ENCODE measurements at places on chromosomes 16 and 17.

- no peak for DNase-seq
Measured at GRCh38 chr17:80930335-80931279, 61.0 kb upstream of the CHMP6 start.

DNA sequence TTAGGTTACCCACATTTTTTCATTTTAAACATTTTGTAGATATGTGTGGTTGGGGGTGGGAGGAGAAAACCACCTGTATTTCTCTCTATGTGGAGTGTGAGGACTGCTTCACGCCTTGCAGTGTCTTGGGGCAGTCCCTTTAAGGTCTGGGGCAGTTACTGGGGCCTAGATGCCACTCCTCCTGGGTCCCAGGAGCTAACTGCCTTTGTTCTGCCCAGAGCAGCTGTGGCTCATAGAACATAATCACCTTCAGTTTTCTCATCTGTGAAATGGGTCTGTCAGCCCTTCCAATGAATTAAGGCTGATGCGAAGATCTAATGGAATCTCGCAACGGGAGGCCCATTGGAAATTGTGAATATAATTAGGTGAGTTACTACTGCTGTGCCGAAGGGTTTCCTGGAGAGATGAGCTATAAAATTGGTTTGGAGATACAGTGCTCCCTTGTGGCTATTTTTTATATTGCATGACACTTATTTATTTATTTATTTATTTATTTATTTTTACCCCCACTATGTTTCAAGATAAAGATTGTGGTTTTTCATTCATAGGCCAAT is 22.9 kb downstream of the DHRS7C start:
- no peak for DNase-seq

GRCh38 chr17:59829217-59830006 is 63.3 kb downstream of the TUBD1 start:
- peak; percentile 80 for DNase-seq

DNA sequence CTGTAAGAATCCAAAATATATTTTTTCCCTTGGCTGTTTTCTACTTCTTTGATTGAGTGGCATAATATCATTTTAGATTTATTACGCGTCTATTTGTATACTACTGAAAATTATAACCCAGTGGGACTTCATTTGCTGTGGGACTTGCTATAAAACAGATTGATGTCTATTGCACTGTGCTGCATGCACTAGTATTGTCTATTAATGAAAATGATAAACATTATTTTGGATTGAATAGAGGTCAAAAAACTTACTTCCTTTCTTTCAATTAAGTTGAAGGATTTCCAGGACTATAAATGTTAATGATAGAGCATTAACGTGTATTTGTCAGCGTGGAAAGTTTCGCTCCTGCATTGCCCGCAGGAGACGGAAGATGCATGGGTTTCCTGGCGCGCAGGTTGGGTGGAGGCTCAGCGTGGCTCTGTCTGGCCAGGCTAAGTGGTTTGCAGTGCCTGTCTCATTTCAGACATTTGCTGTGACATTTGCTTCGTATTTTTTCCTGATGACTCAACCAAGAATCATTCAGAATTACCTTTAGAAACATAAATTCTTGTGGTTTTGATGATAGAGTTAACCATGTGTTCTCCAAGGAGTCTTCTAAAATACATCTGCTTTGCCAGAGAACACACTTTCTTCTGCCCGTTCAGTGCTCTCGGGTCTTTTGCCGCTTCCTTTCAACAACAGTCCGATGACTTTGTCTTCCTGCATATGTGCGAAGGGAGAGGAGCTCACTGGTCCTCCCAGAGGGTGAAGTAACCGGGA is 216.7 kb downstream of the RPTOR start:
- peak; percentile 59 for DNase-seq

GRCh38 chr16:79328402-79329165 is 272.0 kb downstream of the MAF start:
- no peak for DNase-seq

GRCh38 chr16:70685061-70685937 is 554 bp downstream of the MTSS2 start:
- DNase-seq: no peak

DNA sequence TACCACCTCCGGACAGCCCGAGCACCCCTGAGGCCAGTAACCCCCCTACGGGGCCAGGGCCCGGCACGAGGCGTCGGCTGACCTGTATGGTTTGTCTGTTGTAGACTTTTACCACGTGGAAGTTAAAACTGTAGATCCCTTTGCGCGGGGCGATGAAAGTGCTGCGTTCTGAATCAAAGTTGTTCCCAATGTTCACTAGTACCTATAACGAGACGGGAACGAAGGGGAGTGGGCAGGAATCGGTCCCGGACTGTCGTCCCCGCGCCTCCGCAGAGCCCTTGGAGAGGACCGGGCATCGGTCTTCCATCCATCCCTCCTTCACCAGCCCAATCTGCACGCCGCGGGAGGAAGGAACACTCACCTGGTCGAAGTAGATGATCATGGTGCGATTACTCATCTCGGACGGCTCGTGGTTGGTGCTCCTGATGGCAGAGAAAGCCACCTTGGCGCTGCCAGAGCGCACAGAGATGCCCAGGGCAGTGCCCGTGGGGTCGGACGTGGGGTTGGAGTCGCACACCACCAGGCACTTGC is 732 bp downstream of the CBLN1 start:
- DNase-seq: no peak

DNA sequence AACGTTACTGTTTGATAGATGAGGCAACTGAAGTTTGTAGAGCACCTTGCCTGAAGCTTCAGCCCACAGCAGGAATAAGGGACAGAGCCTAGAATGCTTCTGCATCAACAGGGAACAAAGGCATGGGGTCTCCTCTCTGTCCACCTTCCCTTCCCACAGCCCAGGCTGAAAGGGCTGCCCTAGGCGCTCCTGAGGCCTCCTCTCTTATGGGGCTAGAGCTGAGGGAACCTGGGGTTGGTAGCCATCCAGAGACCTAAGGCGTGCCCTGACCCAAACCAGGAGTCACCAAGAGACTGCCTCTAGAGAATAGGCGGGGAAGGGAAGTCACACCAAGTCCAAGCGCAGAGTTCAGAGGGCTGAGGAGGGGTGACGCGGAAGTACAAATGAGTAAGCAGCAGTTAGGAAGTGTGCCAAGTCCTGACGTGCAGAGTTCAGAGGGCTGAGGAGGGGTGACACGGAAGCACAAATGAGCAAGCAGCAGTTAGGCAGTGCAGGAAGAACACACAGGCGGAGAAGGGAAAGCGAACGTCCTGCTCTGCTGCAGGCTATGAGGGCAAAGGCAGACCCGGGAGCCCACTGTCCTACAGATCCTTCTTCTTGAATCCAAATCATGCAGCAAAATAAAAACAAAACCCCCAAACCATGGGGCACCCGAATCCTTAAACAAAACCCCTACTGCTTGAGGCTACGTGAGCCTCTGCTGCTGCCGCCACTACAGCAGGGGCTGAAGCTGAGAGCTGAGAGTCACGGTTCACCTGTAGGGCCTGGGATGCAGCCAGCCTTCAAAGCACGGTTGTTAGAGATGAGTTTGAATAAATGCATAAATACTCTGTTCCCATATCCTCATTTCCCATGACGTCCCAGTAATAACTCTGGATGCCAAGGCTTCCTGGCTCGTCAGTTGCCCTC is 2.7 kb upstream of the SPG7 start:
- peak; percentile 91 for DNase-seq

- no peak for DNase-seq
Measured at GRCh38 chr16:75443298-75443697, 10.0 kb upstream of the CFDP1 start.

DNA sequence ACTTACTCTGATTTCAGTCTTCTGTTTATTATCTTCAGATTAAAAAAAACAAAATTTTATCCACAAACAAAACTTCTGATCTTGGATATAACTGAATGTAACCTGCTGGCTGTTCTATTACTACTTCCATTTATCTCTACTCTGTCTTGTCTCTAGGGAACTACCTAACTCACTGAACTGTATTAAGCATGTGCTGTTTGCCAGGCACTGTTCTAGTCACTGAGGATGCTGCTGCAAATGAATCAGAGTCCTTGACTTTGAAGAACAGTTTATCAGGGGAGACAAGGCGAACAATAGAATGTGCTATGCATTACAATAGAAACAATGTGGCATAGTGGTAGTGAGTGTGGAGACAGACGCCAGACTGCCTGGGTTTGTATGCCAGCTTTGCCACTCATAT is 2.3 kb upstream of the ANKRD40 start:
- no peak for DNase-seq

DNA sequence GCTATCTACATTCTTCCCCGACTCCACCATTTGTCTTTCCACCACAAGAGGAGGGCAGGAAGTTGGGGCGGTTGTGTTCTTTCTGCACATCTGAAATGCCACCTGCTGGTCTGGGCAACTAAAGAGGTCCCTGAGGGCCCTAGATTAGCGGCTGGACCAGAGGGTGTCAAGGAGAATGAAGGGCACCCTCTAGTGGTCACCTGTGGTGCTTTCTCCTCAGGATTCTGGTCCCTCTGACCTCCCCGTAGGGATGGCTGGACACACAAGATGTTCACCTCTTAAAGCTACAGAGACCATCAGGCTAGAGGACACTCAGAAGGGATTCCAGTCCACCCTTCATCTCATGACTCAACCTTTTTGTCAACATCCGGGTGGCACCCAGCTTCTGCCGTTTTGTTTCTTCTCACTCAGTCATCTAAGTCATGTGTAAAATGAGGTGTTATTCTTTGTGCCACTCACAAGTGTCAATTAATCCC is 2.9 kb upstream of the SCIMP start:
- DNase-seq: peak; percentile 64

GRCh38 chr17:55286681-55287589 is 22.2 kb downstream of the HLF start:
- DNase-seq: no peak

DNA sequence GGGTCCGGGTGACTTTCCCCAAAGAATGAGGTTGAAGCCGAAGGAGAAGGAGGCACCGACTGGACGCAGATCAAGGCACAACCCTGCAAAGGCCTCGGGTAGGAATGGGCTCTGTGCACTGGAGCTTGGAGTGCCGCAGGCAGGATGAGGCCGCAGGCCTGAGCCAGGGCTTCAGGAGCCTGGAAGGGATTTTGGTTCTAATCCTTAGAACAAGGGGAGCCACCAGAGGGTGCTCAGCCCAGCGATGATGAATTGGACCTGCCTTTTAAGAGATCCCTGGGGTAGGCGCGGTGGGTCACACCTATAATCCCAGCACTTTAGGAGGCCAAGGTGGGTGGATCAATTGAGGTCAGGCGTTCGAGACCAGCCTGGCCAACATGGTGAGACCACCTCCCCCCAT is 8.1 kb downstream of the CIBAR2 start:
- no peak for DNase-seq

GRCh38 chr16:54878301-54878700 is 52.4 kb upstream of the IRX5 start:
- DNase-seq: no peak

DNA sequence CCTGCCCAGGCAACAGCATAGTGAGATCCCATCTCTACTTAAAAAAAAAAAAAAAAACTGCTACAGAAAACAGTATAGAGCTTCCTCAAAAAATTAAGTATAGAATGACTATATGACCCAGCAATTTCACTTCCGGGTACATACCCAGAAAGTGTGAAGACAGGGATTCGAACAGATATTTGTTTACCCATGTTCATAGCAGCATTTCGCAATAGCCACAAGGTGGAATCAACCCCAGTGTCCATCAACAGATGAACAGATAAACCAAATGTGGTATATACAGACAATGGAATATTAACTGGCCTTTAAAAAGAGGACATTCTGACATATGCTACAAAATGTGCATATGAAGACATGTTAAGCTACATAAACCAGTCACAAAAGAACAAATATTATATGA is 95.5 kb downstream of the CHD9NB start:
- no peak for DNase-seq

DNA sequence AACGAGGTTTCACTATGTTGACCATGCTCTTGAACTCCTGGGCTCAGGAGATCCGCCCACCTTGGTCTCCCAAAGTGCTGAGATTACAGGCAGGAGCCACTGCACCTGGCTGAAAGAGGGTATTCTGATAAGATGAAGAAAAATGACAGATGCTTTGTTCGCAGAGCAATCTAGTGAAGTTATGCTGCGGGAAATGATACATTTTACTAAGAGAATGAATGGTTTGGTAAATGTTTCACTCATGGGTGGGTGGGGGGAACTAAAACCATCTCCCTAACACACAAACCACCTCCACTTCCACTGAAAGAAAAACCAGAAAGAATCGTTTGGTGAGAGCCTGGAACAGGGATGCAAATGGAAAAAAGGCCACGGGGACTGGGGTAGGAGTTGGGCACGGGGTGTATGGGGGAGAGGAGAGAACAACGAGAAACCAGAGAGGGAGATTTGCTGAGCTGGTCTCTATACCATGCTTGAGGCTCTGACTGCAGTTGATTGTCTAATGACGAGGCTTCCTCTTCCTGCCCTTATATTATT is 19.0 kb upstream of the XYLT2 start:
- DNase-seq: no peak

GRCh38 chr17:50808413-50808812 is 27.0 kb upstream of the WFIKKN2 start:
- DNase-seq: no peak

DNA sequence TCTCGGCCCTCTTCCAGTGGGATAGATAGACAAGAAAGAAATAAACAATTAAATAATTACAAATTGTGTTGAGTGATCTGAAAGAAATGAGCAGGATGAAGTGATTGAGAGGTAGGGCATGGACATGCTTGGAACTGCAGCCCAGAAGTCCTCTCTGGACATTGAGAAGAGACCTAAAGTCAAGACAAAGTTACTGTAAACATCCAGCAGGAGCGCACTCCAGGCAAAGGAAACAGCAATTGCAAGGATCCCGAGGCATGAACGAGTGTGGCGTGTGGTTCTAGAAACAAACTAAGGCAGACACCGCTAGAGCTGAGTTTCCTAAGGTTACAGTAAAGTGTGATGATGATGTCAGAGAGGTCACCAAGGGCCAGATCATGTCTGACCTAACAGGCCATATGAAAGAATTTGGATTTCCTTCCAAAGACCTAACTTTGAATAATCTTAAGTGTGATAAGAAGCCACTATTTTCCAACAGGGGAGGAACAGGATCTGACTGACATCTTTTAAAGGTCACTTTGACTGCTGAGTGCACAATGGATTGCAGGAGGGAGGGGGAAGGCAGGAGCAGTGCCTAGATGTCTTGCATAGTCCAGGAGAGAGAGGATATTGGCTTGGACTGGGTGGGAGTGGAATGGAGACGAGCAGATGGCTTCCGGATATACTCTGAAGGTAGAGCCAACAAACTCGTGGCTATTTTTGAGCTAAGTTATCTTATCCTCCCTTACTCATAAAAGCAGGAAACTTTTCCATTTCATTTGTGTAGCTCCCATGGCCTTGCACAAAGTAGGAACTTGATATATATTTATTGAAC is 19.0 kb downstream of the ABCC12 start:
- DNase-seq: no peak

GRCh38 chr17:9179602-9180001 is 158.3 kb downstream of the NTN1 start:
- DNase-seq: no peak

GRCh38 chr17:33140413-33141099 is 148.9 kb downstream of the SPACA3 start:
- no peak for DNase-seq

DNA sequence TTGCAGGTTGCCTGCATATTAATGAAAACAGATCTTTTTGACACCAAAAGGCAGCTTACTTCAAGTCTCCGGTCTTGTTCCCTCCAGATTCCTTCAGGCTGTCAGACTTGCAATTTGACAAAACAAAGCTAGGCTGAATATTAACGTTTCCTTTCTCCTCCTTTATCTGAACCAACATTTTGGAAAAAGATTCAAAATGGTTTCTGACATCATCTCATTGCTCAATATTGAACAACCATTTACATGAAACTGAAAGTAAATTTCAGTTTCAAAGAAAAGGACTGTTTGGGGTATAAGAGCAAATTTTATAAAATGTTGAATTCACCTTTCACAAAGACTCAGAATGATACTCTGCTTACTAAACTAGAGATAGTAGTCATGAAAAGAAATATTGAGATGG is 521.8 kb downstream of the KCNJ2 start:
- DNase-seq: no peak

- no peak for DNase-seq
Measured at GRCh38 chr16:19991614-19992013, 82.1 kb downstream of the GPR139 start.
